ENCODE measurements at places on chromosomes 2 and 18. TPM values are rescaled to one million over a fixed set of nuclear protein-coding genes. Genes with fewer than 3 reads are reported as not detected.

DNA sequence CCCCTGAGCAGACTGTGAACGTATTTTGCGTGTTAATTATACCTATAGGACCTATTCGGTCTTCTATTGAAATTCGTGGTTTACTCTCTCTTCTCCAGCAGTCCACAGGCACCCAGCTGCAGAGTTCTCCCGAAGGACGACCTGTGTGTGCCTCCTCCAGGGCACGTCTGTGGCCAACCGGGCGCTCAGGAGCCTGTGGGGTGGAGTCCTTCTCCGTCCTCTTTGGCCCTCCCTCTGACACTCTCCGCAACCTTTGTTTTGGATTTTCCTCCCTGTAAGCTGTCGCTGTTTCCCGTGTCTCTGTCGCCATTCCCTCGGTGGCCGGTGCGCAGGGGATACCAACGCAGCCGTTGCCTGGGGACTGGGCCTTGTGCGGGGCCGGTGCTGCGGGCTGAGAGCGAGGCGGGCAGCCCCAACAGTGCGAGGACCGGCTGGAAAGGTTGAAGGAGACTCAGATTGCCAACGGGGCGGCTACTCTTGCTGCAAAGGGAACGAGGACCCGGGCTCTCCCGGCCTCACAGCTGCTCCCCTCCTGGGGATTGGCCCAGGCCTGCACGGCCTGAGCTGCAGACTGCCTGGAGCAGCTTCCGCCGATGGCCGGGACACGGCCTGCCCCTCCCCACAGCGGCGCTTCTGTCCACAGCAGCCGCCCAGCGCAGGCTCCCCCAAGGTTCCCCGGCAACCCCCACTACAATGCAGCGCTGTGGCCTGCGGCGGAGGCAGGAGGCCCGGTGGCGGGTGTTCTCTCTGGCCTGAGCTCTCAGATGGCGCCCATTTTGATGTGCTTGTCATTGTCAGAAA lies 221.0 kb downstream of the MTX2 start:
- DNase-seq: peak; percentile 71

GRCh38 chr18:3425446-3425845 lies 24.5 kb upstream of the TGIF1 start:
- DNase-seq: no peak

DNA sequence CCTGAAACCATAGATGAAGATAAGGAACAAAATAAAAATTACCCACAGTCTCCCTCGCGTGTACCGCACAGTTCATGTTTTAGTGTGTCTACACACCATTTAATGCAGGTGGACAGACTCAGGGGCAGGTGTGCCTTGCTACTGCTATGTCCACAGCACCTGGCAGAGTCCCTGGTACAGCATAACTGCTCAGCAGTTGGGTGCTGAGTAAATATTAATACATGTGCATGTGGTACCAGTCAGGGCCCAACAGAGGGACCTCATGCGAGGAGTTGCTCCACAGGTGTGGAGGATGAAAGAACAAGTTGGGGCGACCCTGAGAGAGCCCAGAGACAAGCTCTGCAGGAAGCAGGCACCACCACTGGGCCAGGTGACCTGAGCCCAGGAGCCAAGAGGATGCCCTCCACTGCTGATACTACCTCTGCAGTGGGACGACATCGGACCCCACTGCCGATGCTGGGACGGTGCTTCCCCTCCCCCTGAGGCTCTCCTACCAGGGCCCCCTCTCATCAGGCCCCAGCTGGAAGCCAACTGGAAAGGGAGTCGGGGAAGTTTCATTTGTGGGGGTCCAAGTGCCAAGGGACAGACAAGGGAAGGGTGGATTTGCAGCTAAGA lies 100.8 kb downstream of the NEDD4L start:
- DNase-seq: no peak

- no peak for DNase-seq
Observed at GRCh38 chr2:191571163-191571769, 106.7 kb upstream of the NABP1 start.

Gene PXDN
- 19.7 TPM for total RNA-seq

Gene RASGRP3
- total RNA-seq: 55.7 TPM

- DNase-seq: no peak
Observed at GRCh38 chr2:55418072-55418471, 1.6 kb downstream of the CCDC88A start.

GRCh38 chr2:188534875-188535274 lies 243.2 kb downstream of the GULP1 start:
- DNase-seq: no peak

All from Right ventricle myocardium inferior (tissue), 1 donor.